Stimulated activated CD8-positive, alpha-beta memory T cell treated with anti-CD3 and anti-CD28 coated beads, Interleukin-2, amount 100 ng/mL, for 48 hours (primary cell): ENCODE measurements at places on chromosomes 5 and 9.

GRCh38 chr9:137035507-137035834 is 3.6 kb upstream of the FUT7 start:
- DNase-seq, result no peak

- no peak for DNase-seq
Observed at GRCh38 chr9:97980918-97981845, 2.0 kb upstream of the ANP32B start.

GRCh38 chr9:101463397-101463796 is 27.8 kb upstream of the ALDOB start:
- no peak for DNase-seq

DNA sequence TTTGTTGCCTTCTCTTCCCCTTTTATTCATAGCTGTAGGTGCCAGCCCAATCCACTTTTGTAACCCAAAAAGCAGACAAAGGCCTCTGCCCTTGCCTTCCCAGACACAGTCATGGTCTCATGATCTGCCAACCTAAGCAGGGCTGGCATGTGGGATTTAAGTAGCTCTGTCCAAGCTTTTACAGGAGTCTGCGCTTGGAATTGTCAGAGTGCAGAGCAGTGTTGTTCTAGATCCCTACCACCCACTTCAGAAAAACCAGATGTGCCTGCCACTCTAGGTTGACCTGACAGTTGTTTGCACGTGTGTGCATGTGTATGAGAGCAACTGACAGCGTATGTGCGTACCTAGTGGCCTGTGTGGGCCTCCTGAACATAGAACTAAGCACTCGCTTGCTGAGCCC is 87.8 kb upstream of the SPRY4 start:
- DNase-seq, result no peak

- DNase-seq, result no peak
Observed at GRCh38 chr9:88084357-88085183, 53.7 kb downstream of the SPATA31C2 start.

DNA sequence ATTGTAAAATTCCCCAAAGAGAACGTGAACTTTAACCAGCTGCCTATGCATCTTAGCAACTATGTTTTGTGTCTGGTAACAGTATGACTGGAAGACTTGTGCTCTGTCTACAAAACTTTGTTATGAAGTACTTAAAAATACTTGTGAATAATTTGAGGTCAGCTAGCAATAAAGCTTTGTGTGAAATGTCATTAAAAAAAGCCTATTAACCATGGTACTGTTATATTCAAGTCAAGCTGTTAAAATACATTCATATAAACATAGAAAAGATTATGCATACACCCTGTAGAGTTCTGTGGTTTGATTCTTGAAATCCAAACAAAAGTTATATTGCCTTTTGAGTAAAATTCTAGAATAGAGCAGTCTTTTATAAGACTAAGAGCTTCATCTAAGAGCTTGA is 60.1 kb downstream of the VCAN start:
- no peak for DNase-seq

DNA sequence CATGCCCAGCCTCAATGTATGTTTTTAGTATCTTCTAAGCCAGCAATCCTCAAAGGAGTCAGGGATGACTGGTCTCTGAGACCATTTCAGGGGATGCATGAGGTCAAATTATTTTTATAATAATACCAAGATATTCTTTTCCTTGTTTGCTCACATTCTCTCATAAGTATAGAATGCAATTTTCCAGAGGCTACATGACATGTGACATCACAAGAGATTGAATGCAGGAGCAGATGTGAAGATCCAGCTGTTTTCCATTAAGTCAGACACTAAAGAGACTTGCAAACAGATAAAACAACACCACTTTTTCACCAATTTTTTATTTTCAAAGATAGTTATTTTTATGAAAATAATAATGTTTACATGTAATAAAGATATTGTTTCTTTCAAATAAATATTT is 22.0 kb upstream of the FREM1 start:
- DNase-seq, result no peak

DNA sequence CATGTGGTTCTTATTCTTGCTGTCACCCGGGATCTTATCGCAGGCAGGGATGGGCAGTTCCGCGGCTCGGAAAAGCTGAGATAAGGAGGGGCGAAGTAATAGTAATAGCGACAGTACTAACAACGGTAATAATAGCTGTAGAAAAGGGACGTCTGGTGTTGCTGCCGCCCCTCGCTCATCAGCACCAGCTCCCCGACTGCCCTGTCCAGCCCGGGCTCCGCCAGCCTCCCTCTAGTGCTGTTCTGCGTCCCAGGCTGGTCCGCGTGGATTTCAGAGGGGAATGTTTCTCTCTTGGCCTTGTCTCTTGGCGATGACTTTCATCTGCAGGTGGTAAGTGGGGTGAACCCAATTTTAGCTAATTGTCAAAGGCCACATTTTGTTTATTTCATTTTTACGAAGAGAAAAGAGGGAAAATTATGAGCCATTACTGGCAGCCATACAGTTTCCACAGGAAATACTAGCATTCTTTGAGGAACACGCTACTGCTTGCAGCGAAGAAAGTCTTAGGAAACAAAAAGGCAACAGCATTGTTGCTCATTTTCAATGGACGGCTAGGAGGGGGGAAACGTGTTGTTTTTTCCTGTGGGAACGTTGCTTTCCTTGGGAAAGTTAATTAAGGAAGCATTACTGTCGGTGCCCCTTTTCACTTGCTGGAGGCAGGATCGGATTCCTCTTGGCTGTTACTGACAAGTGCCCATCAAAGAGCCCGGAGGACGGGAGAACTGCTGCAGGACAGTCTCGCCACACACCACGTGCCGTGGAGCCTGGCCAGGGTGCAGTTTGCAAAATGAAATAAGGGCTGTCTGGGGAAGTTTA is 762 bp downstream of the SNCAIP start:
- no peak for DNase-seq

- no peak for DNase-seq
Observed at GRCh38 chr5:14034963-14035362, 90.5 kb upstream of the DNAH5 start.

DNA sequence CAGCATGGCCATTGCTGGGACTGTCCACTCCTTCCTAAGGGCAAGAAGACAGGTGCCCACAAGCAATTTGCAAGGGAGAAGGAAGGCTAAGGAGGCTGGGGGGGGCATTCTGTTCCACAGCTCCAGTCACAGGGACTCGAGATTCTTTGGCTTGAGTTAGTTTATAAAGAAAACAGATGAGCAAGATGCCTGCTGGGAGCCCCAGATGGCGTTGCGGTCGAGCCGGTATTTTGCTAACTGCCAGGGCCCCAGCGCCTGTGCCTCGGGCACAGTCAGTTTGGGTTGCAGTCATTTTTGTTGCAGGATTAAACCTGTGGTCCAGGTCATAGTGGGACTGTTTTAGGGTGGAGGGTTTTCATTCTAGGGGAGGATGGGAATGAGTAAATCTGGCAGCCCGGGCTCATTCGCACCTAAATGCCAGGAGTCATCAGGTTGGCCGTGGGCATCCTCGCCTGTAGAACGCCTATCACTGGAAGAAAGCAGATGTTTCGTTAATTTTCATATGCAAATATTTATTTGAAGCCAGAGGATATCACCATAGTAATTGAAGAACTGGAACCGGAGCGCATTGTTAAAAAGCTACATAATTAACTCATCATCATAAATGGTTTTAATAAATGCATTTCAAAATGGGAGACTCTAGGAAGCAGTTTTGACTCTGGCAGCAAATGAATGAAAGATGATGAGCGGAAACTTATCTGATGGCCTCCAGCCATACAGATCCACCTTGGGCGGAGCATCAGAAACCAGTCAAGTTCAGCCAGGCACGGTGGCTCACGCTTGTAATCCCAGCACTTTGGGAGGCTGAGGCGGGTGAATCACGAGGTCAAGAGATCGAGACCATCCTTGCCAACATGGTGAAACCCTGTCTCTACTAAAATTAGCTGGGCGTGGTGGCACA is 87.1 kb upstream of the FCN2 start:
- DNase-seq, result no peak

- DNase-seq, result no peak
Observed at GRCh38 chr9:28976684-28977083, 1403.4 kb upstream of the C9orf72 start.
